ENCODE measurements at places on chromosomes 2 and 18.
A peak's percentile ranks its signal among the peaks of the same experiment; 100 is the strongest.

GRCh38 chr2:119638685-119639554 is 40.1 kb upstream of the TMEM177 start:
- no peak for DNase-seq

DNA sequence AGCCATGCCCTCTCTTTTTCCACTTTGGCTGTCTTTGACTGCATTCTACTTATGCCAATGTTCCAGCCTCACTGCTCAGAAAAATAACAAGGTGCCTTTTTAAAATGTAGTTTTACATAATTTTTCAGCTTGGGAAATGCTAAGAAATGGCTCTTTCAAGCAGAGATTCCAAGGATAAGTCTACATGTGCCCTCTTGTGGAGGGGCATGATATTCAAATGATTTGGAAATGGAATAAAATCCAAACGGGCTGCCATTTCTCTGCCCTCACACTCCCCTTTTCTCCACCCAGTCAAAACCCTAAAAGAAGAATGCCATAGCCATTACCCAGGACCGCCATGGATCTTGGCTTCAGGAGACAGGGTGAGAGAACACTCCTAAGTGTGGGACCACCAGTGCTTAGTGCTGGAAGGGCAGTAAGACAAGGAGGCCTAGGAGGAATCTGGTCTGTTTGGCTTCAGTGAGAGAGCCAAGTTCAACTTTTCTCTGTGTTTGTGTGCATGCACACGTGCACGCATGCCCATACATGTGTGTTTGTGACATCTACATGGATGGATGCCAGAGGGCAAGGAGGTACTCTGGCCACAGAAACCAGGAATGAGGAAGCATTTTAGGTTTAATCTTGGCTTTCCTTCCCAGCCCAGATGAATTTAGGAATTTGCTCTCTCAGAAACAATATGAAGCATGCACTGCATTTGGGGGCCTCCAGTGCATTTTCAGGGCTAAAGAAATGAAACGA is 174.0 kb upstream of the SLC14A2 start:
- no peak for DNase-seq

GRCh38 chr18:13488281-13488929 is 238.0 kb downstream of the FAM210A start:
- DNase-seq: no peak

- DNase-seq: no peak
Measured at GRCh38 chr2:8847400-8847799, 10.0 kb upstream of the KIDINS220 start.

DNA sequence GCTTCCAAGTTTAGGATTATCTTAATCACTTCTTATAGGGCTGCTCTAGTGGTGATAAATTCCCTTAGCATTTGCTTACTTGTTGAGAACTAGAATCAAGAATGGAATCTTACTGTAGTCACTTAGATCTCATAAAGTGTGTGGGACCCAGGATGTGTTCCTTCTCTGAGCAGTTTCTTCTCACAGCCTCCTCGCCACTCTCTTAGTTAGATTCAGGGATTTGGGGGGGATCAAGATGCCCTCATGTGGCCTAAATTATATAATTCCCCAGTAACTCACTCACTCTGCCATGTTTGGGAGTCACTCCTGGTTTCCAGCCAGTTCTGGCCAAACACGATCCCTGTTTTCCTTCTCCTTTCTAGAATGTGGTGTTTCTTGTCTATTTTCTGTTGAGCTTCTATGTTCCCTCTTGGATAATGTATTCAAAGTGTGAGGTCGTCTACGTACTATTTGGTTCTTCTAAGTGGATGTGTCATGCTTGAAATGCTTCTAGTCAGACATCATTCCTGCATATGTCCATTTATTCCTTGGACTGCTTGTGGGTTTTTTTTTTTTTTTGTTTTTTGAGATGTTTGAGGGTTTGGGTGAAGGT is 414.9 kb upstream of the SYT4 start:
- DNase-seq: no peak

GRCh38 chr2:176109946-176110345 is 2.9 kb downstream of the HOXD11 start:
- no peak for DNase-seq

- DNase-seq: no peak
Measured at GRCh38 chr2:39429746-39430145, 7.3 kb downstream of the MAP4K3 start.

DNA sequence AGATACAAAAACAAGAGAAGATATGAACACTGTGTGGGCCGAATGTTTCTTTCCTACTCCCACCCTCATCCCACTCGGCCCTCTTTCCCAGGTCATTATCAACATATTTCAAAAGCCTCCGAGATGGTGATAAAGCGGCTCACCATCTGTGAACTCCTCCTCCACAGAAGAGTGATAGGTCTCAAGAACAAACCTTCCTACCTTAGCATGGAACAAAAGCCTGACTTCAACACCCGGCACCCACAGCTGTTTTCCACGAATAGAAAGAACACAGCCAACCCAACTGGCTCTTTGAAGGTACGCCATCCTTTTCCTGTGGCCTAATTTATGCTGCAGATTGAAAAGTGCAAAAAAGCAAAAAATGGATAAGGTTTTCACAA is 28.8 kb downstream of the BCL2 start:
- DNase-seq: no peak

GRCh38 chr2:147250652-147251356 is 594.0 kb upstream of the ACVR2A start:
- no peak for DNase-seq

DNA sequence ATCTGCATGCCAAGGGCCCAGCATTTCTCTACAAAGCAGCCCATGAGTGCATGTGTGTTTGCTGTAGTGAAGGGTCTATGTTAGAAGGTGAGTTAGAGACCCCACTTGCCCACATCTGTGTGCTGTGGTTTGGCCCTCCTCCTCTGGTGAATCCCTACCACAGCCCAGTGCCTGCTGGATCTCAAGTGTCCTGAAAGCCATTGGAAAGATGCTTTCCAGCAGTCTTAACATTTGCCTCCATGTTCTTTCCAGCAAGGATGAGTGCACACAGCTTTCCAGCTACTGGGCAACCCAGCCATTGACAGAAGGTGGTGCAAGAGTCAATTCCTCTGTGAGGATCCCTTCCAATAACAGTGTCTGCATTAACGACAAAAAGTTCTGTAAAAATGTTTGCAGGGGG is 13.6 kb downstream of the CRIM1 start:
- no peak for DNase-seq

GRCh38 chr18:74390900-74391299 is 66.2 kb downstream of the DIPK1C start:
- DNase-seq: no peak

GRCh38 chr2:78383576-78383975 is 641.9 kb upstream of the REG3G start:
- no peak for DNase-seq

GRCh38 chr2:134683561-134684112 is 35.2 kb downstream of the TMEM163 start:
- no peak for DNase-seq

DNA sequence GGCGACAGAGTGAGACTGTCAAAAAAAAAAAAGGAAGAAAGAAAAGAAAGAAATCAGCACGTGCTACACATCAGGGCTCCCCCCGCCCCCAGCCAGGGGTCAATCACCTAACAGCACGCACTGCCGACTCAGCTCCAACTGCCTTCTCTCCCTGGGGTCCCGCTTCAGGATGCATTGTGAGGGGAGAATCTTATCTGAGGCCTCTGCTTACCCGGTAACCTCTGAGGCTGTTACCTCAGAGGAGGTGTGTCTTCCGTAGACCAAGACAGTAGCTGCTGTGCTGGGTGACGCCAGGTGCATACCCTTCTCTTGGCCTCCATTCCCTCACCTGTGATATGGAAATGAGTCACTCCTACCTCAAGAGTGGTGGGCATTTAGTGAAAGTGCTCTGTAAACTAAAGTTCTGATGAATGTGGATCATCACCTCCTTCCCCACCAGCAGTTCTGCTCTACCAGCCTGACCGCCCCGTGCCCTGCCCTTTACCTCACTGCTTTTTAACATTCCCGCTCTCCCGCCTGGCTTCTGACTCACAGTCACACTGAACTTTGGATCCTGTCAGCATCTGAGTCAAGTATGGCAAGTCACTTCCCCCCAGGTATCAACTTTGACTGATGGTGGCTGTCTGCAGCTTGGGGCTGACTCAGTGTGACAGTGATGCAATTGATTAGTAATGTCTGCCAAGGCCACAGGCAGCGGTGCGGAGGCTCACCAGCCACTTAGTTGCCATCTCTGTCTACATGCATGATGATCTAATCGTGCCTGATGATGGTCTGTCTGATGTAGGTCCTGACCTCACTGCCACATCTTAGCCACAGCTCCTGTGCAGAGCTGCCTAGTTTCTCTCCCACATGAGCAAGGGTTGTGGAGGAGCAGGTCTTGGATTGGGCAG is 20.1 kb downstream of the ARID5A start:
- peak; percentile 74 for DNase-seq

GRCh38 chr2:232228332-232228731 is 150.2 kb upstream of the ALPP start:
- no peak for DNase-seq

DNA sequence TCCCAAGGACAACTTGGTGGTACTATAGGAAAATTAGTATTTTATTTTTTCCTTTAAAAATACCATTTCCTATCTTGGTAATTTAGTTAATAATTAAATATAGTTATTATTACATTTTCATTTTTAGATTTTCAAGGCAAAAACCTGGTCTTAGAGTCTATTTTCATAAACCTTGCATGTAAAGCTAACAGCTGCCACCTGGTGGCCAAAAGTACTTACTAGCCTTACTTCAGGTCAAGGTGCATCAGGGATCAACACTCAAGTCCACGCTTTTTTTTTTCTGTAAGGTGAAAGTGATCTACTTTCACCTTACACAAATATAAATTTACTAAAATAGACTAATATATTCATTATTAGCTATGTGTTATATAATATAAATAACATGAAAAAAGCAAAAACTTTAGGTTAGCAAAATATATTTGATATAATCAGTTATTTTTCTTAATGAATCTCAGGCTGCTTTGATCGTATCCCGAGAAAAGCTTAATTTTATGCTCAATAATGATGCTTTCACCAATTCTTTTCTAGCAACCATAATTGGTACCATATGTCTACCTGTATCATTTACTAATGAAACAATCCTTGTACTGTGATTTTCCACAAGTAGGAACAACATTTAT is 62.5 kb downstream of the RELCH start:
- peak; percentile 54 for DNase-seq

DNA sequence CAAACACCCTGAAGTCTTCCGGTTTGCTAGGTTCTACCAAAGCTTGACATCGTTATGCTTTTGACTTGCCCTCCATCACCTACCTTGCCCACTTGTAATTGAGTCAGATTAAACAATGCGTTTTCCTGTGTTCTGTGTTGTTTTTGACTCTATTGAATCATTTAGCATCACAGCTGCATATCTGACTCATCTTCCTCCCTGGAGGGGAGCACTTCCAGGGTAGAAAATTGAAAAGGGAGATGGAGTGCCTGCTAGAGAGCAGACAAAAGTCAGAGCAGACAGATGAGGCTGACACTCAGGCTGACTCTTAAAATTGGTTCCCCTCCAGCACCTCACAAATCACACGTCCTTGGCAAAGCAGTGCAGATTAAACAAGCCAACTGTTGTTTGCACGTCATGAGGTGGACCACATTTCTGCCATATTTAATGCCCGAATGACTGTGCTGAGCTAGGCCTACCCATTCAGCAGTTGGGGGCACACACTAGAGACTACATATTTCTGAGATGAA is 2.2 kb downstream of the MPP4 start:
- DNase-seq: no peak

- no peak for DNase-seq
Measured at GRCh38 chr2:223599640-223600380, 2.4 kb downstream of the SCG2 start.

DNA sequence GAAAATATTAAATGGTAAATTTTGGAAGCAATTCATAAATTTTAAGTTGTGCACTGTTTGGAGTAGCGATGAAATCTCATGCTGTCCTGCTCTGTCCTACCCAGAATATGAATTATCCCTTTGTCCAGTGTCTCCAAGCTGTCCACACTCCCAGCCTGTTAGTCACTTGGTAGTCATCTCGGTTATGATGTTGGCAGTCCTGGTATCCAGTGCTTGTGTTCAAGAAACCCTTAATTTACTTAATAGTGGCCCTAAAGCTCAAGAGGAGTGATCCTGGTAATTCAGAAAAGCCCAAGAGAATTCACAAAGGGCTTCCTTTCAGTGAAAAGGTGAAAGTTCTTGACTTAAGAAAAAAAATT is 71.8 kb upstream of the STAM2 start:
- no peak for DNase-seq

DNA sequence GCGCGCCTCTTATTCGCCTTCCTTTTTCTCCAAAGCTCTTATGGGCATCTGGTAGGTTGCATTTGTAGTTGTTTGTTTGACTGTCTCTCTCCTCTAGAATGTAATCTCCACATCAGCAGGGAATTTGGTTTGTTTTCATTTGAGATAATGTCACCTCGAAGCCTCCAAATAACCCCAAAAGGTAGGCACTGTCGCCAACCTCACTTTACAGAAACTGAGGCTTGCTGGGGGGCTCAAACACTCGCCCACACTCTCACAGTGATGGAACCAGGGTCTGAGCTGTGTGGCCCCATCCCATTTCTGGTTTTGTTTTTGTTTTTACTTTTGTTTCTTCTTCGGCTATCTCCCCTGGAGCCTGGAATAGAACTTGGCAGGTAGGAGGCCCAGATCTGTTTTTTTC is 172.2 kb upstream of the MYCN start:
- no peak for DNase-seq

- DNase-seq: no peak
Measured at GRCh38 chr2:128437204-128437565, 118.5 kb upstream of the HS6ST1 start.

DNA sequence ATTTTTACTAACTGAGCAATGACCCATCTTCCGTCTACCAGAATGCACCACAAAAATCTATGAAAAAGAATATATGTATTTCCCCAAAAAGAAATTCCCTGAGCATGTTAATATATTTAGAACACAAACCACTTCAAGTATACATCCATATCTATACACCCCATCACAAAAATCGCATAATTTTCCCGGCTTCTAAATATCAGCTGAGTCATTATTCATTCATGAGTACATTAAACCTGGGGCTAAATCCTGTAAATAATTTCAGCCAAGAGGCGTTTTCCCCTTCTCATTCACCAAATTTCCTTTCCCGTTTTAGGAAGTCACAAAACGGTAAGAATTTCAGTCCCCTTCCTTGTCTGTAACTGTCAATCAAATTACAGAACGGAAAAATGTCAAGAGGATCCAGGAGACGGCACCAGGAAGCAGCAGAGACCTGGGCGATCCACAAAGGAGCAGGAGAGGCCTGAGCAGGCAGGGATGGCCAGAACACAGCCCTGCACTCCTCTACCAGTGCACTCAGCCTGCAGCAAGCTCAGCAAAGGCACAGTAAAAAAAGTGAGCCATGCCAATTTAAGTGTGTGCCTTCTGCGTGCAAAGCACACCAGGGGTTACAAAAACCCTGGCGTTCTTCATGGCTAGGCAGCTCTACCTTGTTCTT is 300.7 kb downstream of the TCF4 start:
- no peak for DNase-seq

DNA sequence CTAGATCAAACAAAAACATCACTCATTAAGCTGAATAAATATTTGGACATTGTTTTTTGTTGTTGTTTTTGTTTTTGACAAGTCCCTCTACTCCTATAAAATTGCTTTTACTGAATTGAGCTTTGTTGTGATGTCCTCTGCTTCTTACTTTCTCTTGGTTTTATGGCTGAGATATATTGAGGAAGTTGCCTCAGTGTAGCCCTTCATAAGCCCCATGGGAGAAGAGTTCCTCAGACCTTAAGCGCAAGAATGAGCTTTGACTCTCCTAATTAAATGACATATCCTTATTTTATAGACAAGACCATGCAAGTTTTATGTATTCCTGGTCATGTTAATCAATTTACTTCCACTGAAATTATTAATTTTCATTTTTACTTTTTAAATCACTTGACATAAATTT is 54.9 kb downstream of the CERKL start:
- DNase-seq: no peak

- no peak for DNase-seq
Measured at GRCh38 chr2:10333247-10333613, 30.5 kb downstream of the HPCAL1 start.
